ENCODE measurements at places on chromosomes 6 and 20.

DNA sequence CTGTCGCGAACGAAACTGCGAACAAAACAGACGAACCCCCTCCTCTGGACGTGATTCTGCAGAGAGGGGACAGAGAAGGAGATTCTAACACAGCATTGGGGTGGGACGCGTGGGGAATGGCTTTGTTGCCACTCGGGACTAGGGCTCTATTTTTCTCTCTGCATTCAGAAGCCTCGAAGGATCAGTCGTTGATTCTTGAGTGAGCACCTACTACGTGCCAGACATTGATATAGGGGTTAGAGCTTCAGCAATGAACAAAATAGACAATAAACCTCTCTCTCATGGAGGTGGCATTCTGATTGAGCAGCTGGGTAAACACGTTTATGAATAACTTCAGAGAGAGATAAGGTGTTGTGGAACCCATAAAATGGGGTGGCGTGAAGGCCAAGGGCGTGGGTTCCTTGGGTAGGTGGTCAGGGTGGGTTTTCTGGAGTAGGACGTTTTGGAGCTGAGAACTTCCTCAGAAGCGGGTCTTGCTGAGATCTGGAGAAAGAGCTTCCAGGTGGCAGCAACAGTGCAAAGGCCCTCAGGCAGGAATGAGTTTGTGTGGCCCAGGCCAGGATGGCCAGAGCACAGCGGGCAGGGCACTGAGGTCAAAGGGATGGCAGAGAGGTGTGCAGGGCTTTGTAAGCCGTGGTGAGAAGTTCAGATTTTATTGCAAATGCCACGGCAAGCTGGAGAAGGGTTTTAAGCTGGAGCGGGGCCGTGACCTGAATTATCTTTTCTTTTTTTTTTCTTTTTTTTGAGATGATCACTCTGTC, 884 bp downstream of the SLC2A10 start:
- DNase-seq, result no peak

GRCh38 chr20:61516346-61517208, 264.5 kb downstream of the CDH4 start:
- no peak for DNase-seq

GRCh38 chr6:70841112-70841511, 115.7 kb downstream of the B3GAT2 start:
- no peak for DNase-seq

DNA sequence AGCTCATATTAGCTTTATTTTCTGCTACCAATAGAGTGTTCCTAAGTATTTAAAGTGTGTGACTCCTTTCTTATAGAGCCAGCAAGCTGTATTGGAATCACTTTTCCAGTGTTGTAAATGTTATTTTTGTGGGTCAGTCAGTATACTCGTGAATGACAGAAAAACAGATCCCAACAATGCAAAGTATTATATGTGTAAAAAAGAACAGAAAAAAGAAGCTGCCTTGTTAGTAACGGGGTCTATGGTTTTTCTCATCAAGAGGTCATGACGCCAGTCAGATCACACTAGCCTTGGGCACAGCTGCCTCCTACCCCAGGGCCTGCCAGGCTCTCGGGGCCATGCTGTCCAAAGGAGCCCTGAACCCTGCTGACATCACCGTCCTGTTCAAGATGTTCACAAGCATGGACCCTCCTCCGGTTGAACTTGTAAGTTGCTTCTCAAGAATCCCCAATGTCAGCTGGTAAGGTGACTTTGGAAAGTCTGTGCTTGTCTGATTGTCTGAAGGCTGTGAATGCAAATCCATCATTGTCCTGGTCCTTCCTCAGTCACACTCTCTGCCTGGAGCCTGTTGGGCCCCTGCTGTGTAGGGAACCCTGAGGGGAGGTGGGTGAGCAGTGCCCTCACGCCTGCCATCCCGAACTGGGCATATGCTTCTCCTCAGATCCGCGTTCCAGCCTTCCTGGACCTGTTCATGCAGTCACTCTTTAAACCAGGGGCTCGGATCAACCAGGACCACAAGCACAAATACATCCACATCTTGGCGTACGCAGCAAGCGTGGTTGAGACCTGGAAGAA, 9.8 kb downstream of the NELFCD start:
- DNase-seq, result no peak

GRCh38 chr20:50475681-50476292, 34.4 kb upstream of the PTPN1 start:
- no peak for DNase-seq

DNA sequence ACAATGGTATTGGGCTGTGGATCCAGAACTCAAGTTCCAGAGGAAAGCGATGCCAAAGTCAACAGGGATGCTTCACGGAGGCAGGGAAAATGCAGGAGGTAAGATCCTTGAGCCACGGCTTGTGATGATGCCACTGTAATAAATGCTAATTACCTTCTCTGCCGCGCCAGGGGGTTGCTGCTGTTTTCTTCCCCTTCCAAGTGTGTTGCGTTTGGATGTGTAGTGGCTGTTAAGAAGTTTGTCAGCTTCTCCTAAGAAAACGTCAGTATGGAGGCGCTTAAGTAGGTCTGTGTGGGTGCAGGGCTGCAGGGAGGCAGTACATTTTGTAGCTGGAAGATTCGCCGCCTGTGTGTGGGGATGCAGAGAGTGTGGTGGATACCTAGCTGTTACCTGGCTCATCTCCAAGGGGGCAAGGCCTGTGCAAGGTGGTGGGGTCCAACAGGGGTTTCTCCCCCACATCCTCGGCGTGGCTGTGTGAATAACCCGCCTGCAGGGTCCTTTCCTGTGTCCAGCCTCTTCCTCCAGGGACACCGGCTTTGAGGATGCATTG, 318.7 kb downstream of the CDH4 start:
- DNase-seq, result no peak

DNA sequence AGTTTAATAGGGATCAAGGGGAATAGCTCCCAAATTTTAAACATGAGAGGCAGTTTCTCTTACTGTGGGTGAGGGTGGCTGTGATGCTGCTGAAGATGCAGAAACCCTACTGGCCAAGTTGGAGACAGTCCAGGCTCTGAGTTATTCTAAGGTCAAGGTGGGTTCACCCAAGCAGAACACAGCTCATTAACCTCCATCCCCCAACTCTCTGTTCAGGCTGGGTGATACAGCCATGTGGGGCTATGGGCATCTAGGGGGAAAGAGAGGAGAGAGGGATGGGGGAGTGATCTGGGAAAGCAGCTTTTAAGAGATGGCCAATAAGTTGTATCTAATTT, 18.9 kb upstream of the TRAM2 start:
- DNase-seq, result no peak

- no peak for DNase-seq
These were observed 379.1 kb downstream of the TENT5A start for GRCh38 chr6:81373414-81373813.

DNA sequence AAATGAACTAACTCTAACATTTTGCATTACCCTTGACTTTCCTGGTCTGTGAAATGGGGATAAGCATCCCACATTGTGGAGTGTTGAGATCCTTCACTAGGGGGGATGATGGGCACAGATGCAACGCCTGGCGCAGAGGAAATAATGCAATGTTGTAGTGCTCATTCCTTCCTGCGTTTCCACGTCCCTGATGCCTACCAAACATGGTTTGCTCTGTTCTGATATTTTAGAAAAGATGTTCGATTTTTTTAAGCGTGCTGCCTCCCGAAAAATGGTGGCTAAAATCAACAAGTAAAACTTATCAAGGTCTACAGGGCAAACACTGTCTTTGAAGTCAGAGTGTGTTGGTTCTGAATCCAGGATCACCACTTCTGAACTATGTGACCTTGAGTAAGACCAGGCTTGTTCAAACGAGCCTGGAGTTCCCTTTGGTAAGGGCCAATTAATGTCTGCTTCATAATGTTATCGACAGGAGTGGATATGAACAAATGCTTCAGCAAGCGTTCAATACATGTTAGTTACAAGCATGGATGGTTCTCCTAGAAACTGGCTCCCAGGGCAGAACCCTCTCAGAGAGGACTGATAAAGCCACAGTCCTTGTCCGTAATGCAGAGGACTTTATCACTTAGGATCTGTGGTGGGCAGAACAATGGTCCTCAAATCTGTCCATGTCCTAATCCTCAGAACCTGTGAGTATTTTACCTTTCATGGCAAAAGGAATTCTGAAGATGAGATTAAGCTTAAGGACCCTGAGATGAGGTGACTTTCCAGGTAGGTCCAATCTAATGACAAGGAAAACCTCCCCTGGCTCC, 44.7 kb downstream of the SLC22A23 start:
- no peak for DNase-seq

DNA sequence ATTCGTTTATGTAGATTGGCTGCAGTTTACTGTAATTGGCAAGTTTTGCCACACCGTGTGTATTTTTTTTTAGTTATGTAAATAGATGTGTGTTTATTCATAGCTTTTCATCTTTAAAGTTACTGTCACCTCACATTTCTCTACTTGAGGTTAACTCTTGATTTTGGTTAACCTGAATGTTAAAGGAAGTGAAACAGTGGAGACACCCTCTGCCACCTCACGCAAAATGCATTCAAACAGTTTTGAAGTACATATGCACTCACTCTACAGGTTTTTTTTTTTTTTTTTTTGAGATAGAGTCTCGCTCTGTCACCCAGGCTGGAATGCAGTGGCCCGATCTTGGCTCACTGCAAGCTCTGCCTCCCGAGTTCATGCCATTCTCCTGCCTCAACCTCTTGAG, 17.7 kb downstream of the OR2A4 start:
- DNase-seq, result no peak

DNA sequence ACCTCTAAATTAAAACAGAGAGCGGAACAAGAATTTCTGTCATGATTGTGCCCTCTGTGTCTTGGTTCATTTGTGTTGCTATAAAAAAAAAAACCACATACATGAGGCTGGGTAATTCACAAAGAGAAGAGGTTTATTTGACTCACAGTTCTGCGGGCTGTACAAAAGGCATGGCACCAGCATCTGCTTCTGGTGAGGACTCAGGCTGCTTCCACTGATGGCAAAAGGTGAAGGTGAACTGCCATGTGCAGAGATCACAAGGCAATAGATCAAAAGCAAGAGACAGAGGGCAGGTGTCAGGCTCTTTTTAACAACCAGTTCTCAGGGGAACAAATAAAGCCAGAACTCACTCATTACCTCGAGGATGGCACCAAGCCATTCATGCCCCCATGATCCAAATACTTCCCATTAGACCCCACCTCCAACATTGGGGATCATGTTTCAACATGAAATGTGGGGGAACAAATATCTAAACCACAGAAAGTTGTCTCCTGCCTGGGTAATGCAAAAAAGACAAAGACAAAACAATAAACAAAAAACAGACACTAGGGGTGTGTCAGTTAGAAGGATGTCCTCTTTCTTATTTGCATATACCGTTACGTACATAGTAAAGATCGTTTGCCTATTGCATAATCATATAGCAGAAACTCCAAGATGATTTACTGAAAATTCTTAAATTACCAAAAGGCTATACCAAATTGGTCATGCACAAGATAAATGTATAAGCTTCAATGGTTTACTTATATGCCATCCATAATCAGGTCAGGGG, 17.0 kb downstream of the SERPINB9 start:
- no peak for DNase-seq

DNA sequence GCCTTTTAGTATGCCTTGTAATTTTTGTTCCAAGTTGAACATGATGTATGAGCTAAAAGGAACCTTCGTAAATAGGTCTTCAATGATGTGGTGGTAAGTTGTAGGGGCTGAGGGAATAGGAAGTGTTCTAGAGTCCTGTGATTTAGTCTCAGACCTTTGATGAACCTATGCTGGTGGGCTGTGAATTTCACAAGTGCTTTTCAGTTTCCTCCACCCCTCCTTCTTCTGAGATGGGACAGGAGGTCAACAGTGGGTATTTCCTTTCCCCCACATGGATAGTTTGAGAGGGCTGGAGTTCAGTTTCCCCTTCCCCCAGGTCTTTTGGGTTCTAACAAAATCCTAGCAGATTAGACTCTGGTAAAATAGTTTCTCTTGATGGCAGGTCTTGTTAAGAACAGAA, 121.0 kb upstream of the ATXN1 start:
- no peak for DNase-seq

- no peak for DNase-seq
These were observed 29.7 kb downstream of the ATXN1 start for GRCh38 chr6:16731478-16732051.

DNA sequence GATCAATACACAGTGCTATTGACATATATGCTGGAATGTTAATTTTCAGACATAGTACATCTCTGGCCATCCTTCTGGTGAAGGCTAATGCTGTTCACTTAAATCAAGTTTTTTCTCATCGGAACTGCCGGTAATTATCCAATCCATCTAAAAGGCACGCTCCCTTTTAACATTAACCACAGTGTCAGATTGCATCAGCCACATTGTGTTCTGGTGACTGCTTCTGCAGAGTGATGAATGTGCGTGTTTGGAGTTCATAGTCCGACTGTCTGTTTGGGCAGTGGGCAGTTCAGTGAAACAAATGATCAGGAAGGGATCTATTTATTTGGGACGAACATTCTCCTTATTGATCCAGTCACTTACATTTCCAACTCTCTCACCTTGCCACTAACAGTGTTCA, 49.5 kb downstream of the SOBP start:
- DNase-seq, result no peak

- no peak for DNase-seq
These were observed 283.8 kb downstream of the CDC5L start for GRCh38 chr6:44671333-44671732.

DNA sequence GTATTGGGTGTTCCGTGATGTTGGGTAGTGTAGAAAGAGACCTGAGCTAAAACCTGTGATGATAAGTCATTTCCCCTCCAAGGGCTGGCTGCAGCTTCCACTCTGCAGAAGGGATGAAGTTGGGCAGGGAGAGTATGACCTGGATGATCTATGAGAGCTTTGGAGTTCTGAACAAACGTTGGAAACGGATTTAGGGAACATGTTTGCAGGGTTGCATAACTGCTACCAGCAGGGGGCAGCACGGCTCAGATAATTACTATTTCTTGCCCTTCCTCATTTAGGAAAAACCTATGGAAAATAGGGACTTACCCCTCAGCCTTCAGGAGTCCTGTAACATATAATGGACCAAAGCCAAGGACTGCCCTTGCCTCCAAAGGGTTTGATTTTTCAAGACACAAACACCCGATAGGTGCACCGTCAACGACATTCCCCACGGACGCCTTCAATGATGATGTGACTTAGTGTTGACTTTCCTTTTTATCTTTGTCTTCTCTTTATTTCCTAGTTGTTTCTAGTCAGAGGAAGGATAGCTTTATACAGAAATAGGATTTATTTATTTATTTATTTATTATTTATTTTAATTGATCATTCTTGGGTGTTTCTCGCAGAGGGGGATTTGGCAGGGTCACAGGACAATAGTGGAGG, 164.9 kb upstream of the SASH1 start:
- DNase-seq, result no peak

DNA sequence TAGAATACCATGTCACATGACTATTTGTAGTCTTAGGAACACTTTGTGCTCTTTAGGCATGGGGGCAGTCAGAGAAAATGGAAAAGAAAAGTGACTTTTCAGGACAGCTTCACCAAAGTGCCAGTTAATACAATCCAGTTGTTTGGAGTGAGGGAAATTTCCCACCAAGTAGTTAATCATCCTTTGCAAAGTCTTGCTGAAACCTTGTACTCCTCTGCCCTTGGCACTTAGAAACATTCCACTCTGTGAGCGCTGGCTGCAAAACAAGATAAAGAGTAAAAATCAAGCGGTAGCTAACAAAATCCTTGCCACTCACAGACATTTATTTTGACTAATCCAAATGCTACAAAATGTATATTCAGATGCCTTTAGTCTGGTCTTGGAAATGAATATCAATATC, 229.2 kb upstream of the HSF2 start:
- no peak for DNase-seq

All from activated naive CD4-positive, alpha-beta T cell (primary cell).